Activated T-helper 1 cell treated with anti-CD3 and anti-CD28 coated beads, Interleukin-12 subunit alpha, Interleukin-12 subunit beta, Interleukin-2, Interleukin-4 antibody, amounts not matched to agents 30 ng/mL and 10 ng/mL and 1 ng/mL, durations not matched to agents 14 hours and 24 hours and 36 hours (primary cell): ENCODE measurements at places on chromosomes 6 and 20.

DNA sequence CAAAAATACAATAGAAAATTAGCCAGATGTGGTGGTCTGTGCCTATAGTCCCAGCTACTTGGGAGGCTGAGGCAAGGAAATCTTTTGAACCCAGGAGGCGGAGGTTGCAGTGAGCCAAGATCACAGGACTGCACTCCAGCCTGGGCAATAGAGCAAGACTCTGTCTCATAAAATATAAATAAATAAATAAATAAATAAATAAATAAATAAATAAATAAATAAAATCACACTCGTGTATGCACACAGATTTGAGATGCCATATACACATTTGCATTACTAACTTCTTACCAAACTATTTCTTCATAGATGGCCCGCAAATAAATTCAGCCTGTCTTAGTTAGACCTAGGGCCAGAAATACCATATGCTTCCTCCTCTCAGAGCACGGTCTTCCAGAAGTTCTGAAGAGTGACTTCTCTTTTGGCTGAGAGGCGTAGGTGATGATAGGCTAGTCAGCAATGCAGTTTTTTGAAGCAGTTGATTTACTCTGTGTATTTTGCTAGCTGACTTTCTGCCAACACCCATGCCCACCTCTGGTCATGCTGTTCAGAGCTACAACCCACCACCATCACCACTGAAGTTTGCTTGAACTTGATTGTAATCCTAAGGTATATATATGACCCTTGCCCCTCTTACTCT lies 150.1 kb downstream of the SASH1 start:
- DNase-seq: no peak

- DNase-seq: no peak
Observed at GRCh38 chr6:46996860-46997641, 45.1 kb downstream of the ADGRF1 start.

DNA sequence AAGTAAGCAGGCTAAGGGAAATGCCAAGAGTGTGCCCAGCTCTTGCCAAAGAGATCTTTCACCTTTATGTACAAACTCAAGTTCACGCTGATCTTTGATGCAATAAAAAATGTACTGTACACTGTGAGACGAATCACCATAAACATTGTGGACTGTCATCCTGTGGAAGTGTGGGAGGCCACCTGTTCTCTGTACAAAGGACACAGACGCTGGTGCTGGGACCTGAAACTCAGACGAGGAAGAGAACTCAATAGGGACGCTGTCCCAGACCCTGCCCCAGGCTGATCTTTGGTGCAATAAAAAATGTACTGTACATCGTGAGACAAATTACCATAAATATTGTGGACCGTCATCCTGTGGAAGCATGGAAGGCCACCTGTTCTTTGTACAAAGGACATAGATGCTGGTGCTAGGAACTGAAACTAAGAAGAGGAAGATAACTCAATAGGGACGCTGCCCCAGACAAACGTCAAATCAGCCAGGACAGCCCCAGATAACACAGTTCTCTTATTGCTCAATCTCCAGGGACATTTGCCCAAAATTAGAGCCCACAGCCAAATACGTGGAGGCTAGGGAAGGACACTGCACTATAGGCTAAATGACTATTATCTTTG lies 312.7 kb upstream of the SGK1 start:
- DNase-seq: no peak

DNA sequence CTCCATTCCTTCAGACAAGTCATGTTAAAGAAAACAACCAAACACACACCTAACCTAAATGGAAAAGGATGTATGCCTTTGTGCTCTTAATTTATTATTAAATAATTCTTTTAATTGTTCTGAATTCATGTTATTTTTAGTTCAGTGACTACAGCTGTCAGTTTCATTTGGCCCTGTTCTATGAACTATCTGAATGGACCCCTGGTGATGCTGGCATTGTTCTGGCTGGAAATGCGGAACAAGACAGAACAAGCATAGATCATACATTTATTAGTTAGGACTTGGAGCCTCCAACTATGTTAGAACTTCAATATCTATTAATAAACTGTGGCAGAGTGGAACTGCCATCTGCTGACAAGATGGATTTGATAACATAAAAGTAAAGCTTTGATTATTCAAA lies 5.7 kb downstream of the MAP3K7 start:
- no peak for DNase-seq
